NCI-H526 treated with DMSO at 0.1 percent for 48 hours (cell line): ENCODE measurements at places on chromosomes 2 and 18.

GRCh38 chr2:106223347-106223746 lies 29.2 kb upstream of the UXS1 start:
- no peak for DNase-seq

GRCh38 chr18:44708451-44709083 lies 27.9 kb downstream of the SETBP1 start:
- no peak for DNase-seq

DNA sequence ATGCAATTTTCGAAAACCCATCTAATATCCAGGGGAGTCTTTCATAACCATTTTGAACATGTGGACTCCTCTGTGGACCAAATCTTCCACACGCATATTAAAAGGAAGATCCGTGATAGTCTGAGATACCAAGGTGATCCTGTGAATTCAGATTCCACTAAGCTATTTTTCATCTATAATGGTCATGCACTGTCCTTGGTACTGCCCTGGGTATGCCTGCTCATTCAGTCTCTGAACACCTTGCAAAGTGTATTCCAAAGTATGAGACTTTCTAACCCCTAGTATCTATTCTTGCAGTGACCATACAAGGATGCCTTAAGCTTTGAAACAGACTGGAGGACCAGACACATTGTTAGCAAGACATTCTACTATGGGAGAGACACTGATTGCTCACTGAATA lies 217.6 kb upstream of the CCDC150 start:
- DNase-seq = no peak

GRCh38 chr18:77271576-77272481 lies 22.2 kb downstream of the GALR1 start:
- DNase-seq = no peak

GRCh38 chr18:70288851-70289328 lies at the start of gene SOCS6:
TSS of gene SOCS6 (plus strand) at chr18:70289045. CDS start at chr18:70324669, 35,624 bp downstream.
- DNase-seq = peak; percentile 23

DNA sequence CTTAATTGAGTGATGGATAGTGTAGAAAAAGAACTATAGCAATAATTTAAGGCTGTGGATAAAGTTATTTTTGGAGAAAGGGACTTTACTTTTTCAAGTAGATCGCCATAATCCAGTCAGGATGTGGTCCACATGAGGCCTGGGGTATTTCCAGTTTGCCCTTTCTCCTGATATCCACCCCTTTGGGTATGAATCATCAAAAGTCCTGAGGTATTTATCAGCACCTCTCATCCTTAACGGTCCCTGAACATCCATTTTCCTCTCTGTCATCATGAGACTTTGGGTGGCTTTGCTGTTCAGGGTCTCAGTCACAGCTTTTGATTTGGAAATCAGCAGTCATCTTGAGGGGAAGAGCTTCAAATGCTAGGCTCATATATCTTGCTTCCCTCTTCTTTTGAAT lies 39.3 kb upstream of the ELAC1 start:
- DNase-seq = no peak

- no peak for DNase-seq
Measured at GRCh38 chr18:50627594-50628532, 68.0 kb downstream of the MAPK4 start.

DNA sequence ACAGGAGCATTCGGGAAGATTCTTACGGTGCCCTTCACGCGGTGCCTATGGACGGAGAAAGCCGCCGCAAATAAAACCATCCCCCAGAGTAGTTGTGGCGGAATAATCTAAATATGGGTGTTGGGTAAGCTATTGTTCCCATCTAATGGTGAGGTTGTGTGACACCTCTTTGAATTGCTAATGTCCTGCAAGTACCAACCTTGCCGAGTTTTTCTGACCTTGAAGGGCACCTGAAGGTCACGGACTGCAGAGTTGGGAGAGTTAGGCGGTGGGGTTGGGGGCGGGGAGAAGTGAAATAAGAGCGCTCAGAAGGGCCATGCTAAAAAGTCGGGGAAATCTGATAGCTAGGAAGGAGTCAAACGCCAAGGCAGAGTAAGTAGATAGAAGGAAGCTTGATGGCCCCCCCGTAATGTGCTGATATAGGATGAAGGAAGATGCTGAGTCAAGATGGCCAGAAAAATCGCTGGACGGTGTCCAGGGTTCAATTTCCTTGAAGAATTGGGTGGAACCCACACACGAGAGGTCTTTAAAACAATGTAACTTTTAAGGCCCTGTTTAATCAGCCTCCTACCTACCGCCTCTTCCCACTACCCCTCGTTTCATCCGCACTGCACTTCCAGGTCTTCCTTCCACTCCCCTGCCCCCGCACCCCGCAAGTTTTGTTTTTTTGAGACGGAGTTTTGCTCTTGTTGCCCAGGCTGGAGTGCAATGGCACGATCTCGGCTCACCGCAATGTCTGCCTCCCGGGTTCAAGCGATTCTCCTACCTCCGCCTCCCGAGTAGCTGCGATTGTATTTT lies 600 bp downstream of the KATNAL2 start:
- DNase-seq = peak; percentile 3

- peak; percentile 74 for DNase-seq
Measured at GRCh38 chr18:79405019-79405780, 9.5 kb downstream of the NFATC1 start.

- DNase-seq = no peak
Measured at GRCh38 chr2:181812106-181812743, 79.3 kb upstream of the ITPRID2 start.

DNA sequence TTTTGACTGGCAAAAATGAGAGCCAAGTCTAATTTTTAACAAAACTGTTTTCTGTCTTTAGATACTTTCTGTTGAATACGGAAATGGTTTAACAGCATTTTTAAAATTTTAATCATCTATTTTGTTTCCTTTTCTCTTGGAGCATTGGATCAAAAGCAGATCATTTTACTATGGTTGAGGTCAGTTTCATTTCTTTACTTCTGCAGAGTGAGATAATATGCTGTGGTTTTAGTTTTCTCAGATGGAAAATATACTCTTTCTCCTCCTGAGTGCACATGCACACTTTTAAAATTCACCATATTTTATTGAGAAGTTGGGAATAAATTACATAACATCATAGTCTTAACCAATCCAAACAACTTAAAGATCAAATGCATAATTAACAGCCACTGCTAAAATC lies 283.3 kb downstream of the SLC8A1 start:
- DNase-seq = no peak
